HT1080 (cell line): ENCODE measurements at places on chromosomes 5 and 9.
A peak's percentile ranks its signal among the peaks of the same experiment; 100 is the strongest.

- DNase-seq: no peak
These were observed 482.8 kb upstream of the ARRDC3 start for GRCh38 chr5:91865915-91866314.

- peak; percentile 73 for DNase-seq
These were observed 8.3 kb upstream of the PTBP3 start for GRCh38 chr9:112341730-112342129.

DNA sequence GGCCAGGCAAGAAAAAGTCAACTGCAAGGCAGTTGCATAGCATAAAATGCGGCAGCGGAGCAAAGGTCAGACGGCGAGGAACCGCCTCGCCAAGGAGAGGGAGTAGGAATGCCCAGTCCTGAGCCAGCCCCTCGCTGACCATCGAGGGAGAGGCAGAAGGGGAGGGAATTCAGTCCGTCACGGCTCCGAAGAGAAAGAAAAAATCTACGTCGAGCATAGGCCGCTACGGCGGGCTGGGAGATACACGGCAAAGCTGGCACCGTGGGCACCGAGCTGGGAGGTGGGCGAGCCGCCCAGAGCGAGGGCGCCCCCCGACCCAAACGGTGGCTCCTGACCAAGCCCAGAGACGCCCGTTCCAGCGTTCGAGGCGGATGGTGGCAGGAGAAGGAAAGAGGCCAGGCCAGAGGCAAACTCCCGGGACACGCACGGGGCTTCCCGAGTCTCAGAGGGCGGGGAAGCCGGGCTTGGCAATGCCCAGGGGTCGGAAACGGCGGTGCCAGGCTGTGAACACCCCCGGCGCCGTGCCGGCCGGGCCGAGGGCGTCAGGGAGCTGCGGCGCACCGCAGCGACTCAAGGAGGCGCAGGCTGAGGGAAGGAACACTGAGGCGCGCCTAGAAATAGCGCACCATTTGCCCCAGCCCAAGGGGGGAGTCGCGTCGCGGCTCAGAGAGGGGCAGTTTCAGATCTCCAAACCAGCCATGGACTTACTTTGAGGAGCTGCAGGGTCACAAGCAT is 518 bp downstream of the SPRY4 start:
- DNase-seq: peak; percentile 12

DNA sequence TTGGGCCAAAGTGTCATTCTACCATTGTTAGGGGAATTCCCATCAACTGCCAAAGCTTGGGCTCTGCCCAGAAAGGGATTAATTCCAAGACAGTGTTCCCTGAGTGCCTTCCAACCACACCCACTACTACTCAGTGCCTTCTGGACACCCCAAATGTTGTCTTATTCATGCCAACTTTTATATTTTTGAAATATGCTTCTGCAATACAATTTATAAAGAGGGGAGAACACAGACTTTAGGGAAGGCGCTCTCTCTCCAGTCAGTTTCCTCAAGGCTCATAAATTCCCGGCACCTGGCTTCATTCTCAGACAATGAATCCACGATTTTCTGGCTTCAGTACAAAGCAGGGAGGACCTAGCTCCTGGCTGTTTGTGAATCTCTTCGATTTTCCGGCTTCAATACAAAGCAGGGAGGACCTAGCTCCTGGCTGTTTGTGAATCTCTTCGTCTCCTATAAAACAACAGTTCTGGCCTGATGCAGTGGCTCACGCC is 120.1 kb upstream of the MYO10 start:
- DNase-seq: peak; percentile 23

GRCh38 chr5:7668627-7669026 is 182.3 kb downstream of the CFAP90 start:
- DNase-seq: no peak
